ENCODE measurements at places on chromosomes 16 and 17.

GRCh38 chr17:30235386-30236296, at the start of gene SLC6A4:
Gene SLC6A4 (minus strand): TSS chr17:30235697. CDS start chr17:30221958, 13,739 bp downstream.
- DNase-seq: no peak

DNA sequence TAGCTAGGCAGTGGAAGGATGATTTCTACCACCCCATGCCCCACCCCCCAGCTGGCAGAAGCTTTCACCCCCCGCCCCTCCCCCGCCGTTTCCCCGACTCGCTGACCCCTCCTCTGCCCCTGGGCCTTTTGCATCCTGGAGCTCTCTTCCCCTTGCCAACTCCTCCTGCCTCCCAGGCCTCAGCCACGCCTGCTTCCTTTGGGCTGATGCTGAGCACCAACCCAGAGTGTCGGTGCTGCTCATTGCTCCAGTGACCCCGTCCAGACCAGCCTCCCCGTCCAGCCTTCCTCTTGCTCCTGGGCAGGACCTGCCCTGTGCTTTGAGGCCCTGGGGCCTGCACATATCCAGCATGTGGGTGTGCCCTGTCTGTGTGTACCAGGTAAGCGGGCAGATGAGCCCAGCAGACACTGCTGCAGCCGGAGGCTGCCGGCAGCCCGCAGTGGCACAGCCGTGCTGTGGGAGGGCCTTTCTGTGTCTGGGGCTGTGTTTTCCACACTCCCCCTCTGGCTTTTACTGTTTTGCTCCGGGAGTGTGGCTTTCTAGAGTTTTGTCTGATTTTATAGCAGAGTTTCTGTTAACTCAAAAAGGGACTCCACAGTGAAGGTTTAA, 72.9 kb downstream of the JPH3 start:
- DNase-seq: no peak

GRCh38 chr17:61442136-61442775, 10.0 kb upstream of the TBX4 start:
- DNase-seq: no peak

- DNase-seq: no peak
These were observed 14.2 kb downstream of the CRAMP1 start for GRCh38 chr16:1626327-1626726.

DNA sequence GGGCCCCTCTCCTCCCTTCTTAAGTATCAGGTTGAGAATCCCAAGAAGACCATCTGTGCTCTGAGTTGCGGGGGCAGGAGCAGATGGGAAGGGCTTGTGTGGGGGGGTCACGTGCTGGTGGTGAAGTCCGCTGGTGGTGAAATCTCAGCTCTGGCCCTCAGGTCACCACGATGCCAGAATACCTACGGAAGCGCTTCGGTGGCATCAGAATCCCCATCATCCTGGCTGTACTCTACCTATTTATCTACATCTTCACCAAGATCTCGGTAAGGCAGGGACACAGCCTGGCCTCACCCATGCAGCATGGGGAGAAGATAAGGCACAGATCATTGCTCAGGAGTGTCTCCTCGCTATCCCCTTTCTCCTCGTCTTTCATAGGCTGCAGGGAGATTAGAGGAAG, 29.7 kb downstream of the SLC5A11 start:
- DNase-seq: no peak

- no peak for DNase-seq
These were observed 34.2 kb upstream of the CRHR1 start for GRCh38 chr17:45749831-45750335.

DNA sequence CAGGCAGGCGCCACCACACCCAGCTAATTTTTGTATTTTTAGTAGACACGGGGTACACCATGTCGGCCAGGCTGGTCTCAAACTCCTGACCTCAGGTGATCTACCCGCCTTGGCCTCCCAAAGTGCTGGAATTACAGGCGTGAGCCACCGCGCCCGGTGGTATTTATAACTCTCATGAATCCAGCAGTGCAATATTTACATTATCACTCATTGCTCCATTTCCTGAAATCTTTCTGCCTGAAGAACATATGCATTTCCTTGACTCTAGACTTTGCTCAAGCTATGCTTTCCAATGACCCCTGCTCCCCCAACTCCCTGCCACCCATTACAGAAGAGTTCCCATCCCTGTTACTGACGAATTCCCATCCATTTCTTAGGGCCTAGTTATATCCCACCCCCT, 19.7 kb upstream of the NDUFAB1 start:
- no peak for DNase-seq

GRCh38 chr17:82475458-82475857, 16.9 kb downstream of the NARF start:
- DNase-seq: no peak

DNA sequence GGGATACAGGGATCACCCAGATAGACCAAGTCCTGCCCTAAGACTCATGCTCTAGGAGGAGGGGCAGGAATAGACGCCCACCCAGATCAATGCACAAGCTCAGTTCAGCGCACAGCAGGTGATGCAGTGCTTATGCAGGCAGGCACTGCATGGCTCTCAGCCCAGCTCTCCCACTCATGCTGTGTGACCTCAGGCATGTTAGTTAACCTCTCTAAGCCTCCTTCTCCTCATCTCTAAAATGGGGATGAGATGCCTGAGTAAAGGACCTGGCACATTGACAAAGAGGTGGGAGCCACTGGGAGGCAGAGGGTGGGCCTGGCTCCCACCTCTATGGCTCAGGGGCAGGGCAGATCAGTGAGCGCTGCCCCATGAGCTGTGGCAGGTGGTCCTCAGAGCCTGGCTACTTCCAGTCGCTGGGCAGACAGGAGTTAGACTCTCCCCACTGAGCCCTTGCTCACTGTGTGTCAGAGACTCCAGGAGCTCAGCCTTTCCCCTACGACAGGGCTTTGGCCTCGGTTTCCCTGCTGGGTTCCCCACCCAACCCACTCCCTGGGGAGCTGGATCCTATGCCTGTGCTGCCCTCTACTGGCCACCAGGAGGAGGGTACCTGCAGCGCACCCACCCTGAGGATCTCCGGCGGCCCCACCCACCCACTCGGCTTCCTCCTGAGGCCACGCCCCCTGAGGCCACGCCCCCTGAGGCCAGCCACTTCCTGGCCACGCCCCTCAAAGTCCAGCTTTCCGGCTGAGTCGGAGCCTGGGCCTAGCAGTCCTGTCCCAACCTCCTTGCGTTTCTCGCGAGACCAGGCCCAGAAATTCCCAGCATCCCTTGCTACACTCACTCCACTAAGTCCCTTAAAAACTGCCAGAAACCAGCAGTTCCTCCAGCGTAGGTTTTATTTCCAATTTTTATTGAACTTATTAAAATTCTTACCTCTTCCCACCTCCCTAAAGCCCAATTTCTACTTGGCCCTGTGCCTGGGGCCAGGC, 196.1 kb downstream of the GSG1L start:
- DNase-seq: peak; percentile 53

DNA sequence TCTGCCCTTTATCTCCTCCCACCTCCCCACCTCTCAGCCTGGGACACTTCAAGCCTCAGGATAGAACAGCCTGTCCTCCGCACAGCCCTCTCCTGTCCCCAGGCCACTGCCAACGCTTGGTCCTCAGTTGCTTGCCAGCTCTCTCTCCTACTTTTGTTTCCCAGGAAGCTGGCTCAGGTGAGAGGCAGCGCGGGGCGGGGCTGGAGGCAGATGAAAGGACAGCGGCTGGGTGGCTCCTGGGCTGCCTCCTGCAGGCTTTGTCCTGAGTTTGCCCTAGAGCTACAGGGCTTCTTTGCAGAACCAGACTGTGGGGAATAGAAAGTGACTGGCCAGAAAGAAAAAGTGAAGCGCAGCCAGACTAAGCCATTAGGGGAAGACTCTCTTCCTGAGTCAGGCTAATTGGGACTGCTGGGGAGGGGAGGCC, 48.2 kb upstream of the CDC42EP4 start:
- no peak for DNase-seq

- DNase-seq: no peak
These were observed 73.5 kb downstream of the FOXL1 start for GRCh38 chr16:86651823-86652222.

GRCh38 chr16:6557353-6558023, 775.2 kb upstream of the RBFOX1 start:
- DNase-seq: no peak

GRCh38 chr16:55349867-55350266, 25.9 kb downstream of the IRX6 start:
- no peak for DNase-seq

DNA sequence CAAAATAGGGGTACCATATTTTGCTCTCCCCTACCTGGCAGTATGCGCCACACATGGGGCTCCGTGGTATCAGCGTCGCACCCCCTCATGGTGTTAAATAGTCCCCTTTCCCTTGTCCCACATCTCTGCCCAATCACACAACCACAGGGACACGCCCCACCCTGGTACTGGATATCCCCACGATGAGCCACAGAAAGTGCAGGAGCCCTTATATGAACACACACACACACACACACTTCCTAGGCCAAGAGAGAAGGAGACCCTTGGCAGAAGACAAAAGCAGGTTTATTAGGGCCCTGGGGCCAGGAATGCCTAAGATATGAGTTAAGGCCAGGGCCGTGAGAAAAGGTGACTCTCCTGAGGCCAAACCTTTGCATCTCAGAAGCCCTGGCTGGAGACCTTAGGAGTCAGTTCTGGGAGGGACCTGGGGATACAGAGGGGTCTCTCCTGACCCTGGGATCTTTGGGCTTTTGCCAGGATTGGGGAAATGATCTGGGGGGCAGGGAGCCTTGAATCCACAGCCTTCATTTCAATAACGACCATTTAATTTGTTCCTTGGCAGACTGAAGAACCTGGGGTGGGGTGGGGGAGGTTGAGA, 11.6 kb downstream of the COPZ2 start:
- no peak for DNase-seq

DNA sequence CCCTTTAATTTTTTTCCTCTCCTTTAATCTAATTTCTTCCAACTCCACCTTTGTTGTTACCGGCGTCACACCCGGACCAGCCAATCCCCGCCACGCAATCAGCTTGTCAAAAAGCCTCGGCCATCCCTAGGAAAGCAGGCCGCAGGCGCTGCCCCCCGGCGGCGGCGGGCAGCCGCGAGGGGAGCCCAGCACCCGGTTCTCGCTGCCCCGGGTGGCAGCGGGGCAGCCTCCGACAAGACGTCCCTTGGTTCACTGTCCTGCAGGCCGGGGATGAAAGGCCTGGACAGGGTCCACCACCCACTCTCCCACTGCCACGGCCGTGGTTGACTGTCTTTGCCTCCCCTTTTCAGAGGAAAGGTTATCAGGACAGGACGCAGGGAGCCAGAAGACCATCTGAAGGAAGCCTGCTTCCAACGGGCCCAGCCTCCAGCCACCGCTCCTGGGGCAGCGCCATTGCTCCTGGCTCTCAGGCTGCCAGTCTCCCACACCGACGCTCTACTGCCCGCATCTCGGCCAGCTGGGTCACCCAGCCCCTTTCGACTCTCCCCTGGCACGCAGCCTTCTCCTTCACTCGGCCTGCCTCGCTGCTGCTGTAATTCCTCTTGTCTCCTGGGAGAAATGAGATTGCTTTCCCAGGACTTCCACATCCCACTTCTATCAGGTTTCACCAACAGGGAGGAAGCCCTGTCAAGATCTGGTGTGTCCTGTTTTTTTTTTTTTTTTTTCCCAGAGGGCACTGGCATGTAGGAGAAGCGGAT, 2.8 kb upstream of the UBTF start:
- DNase-seq: no peak

- no peak for DNase-seq
These were observed 415.1 kb upstream of the DYNLRB2 start for GRCh38 chr16:80125677-80126076.

DNA sequence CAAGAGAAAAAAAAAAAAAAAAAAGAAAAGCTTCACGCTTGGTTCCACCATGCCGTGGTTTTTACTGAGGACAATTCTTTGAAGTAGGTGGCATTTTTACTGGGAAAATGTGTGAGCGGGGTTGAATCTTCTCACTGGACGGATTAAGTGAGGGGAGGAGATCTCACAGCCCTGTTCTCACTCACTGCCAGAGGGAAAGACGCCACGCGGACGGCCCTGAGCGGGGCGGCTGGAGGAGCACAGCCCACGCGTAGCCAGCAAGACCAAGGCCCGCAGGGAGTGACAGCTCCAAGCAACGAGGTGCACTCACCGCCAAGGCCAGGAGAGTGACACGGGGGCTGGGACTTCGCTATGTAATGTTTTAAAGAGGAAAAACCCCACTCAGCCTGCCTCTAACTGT, 43.1 kb downstream of the MRM3 start:
- no peak for DNase-seq

GRCh38 chr17:53736516-53737240, 86.0 kb upstream of the KIF2B start:
- no peak for DNase-seq

DNA sequence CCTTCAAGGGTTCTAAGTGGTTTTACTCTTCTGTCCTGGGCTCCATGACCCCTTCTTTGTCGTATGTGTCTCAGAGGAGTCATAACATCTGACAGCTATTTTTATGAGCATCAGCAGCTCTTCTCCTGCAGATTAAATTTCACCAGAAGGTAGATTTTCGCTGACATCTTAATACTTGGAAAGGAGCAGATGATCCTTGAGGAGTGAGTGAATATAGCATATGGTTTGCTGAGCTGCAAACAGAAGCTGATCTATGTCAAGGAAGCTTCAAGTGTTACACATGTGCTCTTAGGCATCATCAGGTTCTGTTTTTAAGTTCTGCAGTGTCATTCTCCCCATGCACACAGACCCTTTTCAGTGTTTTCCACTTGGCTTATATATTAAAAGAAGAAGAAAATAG, 49.2 kb upstream of the MYH2 start:
- no peak for DNase-seq

- DNase-seq: no peak
These were observed at the start of gene CHMP6 for GRCh38 chr17:80991645-80992076. Gene CHMP6 (plus strand): TSS chr17:80991841. CDS start chr17:80991919, 78 bp downstream.

GRCh38 chr16:89142474-89143195, 28.9 kb upstream of the CDH15 start:
- DNase-seq: no peak

DNA sequence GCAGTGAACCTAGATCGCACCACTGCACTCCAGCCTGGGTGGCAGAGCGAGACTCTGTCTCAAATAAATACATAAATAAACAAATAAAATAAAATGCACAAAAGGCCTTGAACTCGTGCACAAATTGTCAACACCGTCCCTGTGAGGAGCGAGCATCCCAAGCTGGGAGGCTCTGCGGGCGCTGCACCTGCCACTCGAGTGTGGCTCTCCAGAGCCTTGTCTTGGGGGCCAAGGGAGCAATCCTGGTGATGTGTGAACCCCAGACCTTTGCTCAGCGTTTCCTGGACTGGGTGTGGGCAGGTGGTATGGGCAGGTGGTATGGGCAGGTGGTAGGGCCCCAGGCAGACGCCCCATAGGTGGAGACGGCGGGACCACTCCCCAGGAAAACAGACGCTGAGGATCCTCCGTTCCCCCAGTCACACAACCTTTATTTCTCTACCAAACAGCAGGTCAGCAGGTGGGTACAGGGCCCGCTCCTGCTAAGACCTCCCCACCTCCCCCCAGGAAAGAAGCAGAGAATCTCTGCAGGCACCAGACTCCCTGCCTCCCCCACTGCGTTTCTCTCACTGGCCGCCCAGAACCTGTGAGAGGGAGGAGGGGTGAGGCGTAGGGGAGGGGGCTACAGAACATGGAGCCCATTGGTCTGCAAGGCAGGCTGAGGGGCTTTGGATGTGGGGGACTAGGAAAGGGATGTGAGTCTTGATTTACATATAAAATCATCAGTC, 7.4 kb upstream of the P2RX1 start:
- no peak for DNase-seq
